Heart right ventricle (tissue), 16 donors: ENCODE measurements at places on chromosomes 2 and 18. TPM values are rescaled to one million over a fixed set of nuclear protein-coding genes. Genes with fewer than 3 reads are reported as not detected.

DNA sequence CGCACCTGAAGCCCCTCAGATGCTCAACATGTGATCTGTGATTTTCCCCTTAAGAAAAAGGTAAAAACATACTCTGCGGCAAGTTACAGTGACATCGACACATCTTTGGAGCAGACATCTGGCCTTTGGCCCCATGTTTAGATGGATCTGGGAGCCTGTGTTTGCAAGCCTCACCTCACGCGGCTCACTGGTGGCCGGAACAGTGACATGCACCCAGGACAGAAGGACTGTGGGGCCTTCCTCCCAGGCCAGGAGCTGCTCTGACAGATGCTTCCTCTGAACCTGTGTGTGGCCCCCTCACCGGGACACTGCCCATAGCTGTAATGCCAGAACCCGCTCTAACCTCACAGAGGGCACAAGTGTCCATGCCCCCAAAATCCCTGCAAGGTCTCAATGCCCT lies 13.1 kb downstream of the PASK start:
- no peaks in the 10 kb centered on the region for H3K27me3 ChIP-seq
- H3K27ac ChIP-seq = no peak overlapping the region
- no peaks in the 10 kb centered on the region for H3K36me3 ChIP-seq

GRCh38 chr18:55651236-55651635 lies 63.2 kb upstream of the TCF4 start:
- no peaks in the 10 kb centered on the region for H3K36me3 ChIP-seq
- no peak for DNase-seq
- H3K27ac ChIP-seq = no peak overlapping the region
- no peak overlapping the region for H3K4me3 ChIP-seq
- no peaks in the 10 kb centered on the region for H3K4me1 ChIP-seq

GRCh38 chr2:86747711-86748639 lies 27.9 kb downstream of the RMND5A start:
- no peaks in the 10 kb centered on the region for H3K27me3 ChIP-seq
- peaks cover 62% of the 10 kb centered on the region for H3K4me1 ChIP-seq
- H3K27ac ChIP-seq = no peak overlapping the region
- H3K36me3 ChIP-seq = peaks cover 30% of the 10 kb centered on the region

GRCh38 chr18:50697509-50697908 lies 122.3 kb downstream of the MRO start:
- H3K36me3 ChIP-seq = no peaks in the 10 kb centered on the region
- no peak overlapping the region for H3K27ac ChIP-seq
- no peak for DNase-seq
- no peaks in the 10 kb centered on the region for H3K27me3 ChIP-seq
- H3K4me1 ChIP-seq = no peaks in the 10 kb centered on the region

DNA sequence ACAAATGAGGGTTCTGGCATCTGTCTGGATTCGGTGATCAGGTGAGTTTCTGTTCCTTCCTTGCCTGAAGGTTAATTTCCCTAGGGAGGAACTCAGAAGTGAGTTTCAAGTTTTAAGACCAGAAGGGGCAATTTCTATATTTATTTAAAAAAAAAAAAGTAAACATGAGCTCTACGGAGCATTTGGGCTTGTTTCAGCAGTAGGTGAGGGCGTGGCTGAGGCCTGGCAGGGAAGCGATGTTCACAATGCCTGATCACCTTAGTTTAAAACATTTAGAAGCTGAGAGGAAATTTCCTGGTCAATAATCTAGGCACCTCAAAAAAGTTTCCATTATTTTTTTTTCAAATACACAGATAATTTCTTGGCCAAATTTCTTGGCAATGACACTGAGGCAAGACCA lies 629.1 kb downstream of the DPP10 start:
- no peak overlapping the region for H3K27ac ChIP-seq
- H3K4me3 ChIP-seq = no peak overlapping the region
- no peaks in the 10 kb centered on the region for H3K27me3 ChIP-seq
- no peak for DNase-seq

- no peak overlapping the region for H3K27ac ChIP-seq
- no peak for DNase-seq
- no peaks in the 10 kb centered on the region for H3K4me1 ChIP-seq
- H3K4me3 ChIP-seq = no peak overlapping the region
These were observed 53.9 kb upstream of the PXDN start for GRCh38 chr2:1798115-1798784.

CFAP65 gene
- not detected for total RNA-seq

FOXI3 gene
- total RNA-seq = not detected

FBXO48 gene
- total RNA-seq = 0.76 TPM
